ENCODE measurements at places on chromosomes 12 and 14.
A peak's percentile ranks its signal among the peaks of the same experiment; 100 is the strongest.

- no peak for DNase-seq
Measured at GRCh38 chr14:33377596-33378390, 439.1 kb downstream of the NPAS3 start.

DNA sequence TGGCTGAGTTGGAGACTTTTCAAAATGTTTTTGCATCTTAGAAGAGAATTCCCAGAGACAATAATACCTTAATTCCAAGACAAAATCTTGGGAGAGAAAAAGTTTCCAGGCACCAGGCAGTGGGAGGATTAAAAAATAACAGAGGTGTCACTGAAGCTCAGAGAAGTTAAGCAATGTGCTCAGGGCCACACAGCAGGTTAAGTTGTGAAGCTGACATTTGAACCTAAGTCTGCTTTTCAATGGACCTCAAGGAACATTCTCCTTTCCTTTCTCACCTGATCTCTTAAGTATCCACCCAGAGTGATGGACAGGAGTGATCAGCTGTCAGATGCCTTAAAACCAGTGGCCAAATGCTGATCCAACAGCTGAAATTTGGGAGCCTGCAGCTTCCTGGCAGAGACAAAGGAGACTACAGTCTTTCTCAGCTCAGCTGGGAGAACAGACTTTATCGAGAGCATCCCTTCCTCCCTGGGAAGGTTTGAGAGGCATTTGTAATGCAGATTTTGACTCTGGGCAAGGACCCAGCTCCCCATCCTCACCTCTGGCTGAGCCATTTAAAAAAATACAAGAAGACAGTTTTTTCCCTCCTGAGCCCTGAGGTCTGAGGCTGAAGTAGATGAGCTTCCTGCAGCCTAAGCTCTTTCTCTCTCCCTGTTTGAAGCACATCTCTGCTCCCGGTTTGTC, 174.9 kb upstream of the RPH3A start:
- peak; percentile 41 for DNase-seq

- DNase-seq = no peak
Measured at GRCh38 chr12:116879509-116880212, 1.6 kb downstream of the HRK start.

DNA sequence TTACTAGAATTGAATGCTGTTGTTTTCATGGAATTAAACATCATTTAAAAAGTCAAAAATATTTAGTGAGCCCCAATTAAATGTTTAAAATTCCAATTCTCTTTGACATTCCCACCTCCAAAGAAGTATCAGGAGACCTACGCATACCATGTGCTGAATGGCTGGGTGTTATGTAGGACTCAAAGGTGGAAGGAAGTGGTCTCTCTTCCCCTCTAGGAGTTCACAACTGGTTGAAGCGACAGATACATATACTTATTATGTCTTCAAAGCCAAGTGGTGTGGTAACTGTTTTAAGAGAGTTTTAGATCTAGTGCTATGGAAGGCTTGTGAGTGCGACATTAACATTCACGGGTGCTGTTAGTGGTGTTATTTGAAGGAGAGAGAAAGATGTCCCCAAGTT, 464.0 kb downstream of the ATP23 start:
- DNase-seq = no peak

DNA sequence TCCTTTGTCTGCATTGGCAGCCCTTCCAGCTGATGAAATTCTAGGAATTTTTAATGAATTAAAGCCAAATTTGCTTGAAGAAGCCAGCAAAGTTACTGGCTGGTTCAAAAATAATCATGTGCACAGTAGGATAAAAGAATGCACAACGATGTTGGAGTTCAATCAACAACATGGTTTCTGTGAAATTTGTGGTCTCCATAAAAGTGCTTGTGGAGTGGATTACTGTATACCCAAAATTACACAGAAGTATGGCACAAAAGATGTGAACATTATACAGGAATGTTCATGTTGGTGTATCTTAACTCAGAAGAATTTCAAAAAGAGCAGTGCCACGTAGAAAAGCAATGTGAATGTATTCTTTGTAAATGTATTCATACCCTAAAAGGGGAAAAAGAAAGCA, 105.0 kb upstream of the METAP2 start:
- DNase-seq = no peak

DNA sequence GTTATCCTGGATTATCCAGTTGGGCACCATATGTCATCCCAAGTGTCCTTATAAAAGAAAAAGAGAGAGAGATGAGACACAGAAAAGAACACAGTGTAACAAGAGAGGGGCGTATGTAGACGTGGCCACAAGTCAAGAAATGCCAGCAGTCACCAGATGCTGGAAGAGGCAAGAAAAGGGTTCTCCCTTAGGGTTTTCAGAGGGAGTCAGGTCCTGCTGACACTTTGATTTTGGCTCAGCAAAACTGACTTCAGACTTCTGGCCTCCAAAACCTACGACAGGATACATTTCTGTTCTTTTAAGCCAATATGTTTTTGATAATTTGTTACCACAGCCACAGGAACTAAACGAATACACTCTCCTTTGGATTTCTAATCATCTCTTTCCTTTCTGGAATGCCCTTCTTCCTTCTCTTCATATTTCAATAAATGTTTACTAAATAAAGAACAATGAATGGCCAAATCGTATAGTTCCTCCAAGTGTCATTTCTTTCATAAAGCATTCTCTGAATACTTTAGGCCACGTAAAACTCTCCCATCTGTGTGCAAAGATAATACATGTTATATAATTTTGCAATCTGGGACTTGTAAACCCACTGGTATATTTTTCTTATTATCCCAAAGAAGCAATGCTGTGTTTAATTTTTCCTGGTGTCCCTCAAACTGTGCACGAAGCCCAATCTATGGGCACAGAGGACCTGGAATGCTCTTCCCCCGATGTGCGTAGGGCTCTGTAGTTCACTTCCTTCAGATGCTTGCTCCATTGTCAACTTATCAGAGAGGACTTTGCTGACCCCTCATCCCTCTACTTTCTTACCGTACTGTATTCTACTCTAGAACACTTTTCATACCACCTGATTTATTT, 303.6 kb downstream of the CEP128 start:
- DNase-seq = no peak

- no peak for DNase-seq
Measured at GRCh38 chr12:20132818-20133217, 235.5 kb upstream of the PDE3A start.

DNA sequence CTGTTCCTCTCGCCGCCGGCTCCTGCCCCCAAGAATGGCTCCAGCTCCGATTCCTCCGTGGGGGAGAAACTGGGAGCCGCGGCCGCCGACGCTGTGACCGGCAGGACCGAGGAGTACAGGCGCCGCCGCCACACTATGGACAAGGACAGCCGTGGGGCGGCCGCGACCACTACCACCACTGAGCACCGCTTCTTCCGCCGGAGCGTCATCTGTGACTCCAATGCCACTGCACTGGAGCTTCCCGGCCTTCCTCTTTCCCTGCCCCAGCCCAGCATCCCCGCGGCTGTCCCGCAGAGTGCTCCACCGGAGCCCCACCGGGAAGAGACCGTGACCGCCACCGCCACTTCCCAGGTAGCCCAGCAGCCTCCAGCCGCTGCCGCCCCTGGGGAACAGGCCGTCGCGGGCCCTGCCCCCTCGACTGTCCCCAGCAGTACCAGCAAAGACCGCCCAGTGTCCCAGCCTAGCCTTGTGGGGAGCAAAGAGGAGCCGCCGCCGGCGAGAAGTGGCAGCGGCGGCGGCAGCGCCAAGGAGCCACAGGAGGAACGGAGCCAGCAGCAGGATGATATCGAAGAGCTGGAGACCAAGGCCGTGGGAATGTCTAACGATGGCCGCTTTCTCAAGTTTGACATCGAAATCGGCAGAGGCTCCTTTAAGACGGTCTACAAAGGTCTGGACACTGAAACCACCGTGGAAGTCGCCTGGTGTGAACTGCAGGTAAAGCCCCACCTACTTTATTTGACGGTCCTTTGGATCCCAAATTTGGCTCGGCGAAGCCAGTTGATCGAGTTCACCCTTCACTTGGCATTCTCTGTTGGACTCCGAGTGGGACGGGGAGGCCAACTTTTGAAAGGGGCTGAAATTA, 1.5 kb downstream of the WNK1 start:
- DNase-seq = peak; percentile 58
